ENCODE measurements at places on chromosomes 1 and 21.

GRCh38 chr1:64594446-64594845 is 124.5 kb downstream of the CACHD1 start:
- no peak for DNase-seq

DNA sequence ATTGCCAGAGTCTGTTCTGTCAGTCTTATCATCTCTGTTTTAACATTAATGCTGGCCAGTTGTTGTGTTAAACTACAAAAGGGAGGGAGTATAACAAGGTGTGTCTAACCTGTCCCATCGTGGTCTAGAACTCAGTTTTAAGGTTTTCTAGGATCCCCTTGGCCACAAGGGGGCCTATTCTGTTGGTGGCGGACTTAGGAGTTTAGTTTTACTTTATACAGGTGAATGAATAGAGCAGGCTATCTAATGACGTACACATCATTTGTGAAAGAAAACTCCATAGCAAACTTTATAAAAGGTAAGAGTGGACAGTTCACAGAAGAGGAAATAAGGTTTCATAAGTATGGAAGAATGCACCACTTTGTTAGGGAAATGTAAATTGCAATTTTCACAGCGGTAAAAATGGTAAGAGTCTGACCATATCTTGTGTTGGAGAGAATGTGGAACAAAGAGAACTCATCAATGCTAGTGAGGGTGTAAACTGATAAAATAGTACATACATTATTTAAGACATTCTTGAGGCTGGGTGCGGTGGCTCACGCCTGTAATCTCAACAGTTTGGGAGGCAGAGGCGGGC is 2.5 kb upstream of the ATF6 start:
- DNase-seq = peak; percentile 42

DNA sequence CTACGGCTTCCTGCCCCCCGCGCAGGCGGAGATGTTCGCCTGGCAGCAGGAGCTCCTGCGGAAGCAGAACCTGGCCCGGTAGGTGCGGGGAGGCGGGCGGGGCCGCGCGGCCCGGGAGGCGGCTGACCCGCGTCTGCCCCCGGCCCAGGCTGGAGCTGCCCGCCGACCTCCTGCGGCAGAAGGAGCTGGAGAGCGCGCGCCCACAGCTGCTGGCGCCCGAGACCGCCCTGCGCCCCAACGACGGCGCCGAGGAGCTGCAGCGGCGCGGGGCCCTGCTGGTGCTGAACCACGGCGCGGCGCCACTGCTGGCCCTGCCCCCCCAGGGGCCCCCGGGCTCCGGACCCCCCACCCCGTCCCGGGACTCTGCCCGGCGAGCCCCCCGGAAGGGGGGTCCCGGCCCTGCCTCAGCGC is 16.6 kb downstream of the NOC2L start:
- DNase-seq = no peak

GRCh38 chr1:57910782-57911181 is 486.9 kb upstream of the DAB1 start:
- no peak for DNase-seq

DNA sequence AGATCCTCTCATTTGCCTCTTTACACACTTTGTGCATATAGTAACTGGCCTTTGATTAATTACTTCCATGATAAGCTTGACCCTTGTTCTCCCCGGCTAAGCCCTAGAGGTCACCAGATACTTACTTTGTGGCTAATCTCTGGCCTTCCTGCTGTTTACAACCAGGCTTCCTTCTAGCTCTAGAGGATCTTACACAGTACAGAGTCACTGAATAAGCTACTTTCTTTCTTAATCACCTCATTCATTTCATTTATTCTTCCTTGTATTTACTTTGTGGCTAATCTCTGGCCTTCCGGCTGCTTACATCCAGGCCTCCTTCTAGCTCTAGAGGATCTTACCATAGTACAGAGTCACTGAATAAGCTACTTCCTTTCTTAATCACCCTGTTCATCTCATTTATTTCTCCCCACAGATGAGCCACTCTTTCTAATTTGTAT is 144.3 kb upstream of the C1orf21 start:
- DNase-seq = no peak

DNA sequence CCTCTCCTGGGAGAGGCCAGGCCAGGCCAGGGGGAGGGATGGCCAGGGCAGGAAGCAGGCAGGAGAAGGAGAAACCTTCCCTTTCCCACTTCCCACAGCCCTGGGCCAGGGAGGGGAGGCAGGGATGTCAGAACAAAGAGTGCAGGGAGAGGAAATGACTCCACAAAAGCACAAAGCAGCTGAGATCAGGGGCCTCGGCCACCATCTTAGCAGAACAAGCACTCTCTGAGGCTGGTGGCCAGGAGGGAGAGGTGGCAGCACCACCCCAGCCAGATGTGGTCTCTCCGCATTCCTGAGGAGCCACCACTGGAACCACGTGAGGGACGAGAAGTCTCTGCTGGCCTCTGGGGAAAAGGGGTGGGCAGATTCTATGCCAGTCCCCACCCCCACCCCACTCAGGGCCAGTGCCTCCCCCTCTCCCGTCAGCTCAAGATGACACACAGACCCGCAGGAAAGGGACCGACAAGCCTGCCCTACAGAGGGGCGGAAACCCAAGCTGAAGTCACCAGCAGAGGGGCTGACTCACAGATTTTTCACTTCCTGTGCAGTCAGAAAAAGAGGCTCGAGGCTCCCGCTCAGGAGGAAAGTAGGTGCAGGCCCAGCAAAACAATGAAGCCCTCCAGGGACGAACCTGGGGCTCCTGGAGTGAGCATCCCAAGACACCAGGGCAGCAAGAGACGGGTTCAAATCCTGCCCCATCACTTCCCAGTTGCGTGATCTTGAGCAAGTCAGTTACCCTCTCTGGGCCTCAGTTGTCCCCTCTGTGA is 24.1 kb upstream of the ALDH4A1 start:
- DNase-seq = peak; percentile 88

DNA sequence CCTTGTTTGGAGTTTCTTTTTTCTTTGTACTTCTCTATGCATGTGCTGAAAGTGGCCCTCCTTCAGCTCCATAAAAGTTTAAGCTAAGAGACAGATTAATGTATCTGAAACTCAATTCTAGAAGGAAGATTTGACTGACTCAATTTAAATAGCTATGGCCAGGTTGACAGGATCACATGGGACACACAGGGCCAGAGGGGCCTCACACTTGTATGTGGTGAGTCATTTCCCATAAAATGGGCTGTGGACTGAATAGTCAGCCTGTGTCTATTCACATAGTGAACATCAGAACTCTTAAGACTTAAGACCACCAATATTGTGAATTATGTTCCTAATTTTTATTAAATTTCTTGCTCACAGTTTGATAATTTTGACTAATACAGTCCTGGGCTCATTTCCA is 45.7 kb upstream of the DEPDC1 start:
- no peak for DNase-seq

- no peak for DNase-seq
These were observed 26.4 kb downstream of the COL6A2 start for GRCh38 chr21:46124083-46124925.

- no peak for DNase-seq
These were observed 42.8 kb downstream of the HS2ST1 start for GRCh38 chr1:86957221-86957620.

DNA sequence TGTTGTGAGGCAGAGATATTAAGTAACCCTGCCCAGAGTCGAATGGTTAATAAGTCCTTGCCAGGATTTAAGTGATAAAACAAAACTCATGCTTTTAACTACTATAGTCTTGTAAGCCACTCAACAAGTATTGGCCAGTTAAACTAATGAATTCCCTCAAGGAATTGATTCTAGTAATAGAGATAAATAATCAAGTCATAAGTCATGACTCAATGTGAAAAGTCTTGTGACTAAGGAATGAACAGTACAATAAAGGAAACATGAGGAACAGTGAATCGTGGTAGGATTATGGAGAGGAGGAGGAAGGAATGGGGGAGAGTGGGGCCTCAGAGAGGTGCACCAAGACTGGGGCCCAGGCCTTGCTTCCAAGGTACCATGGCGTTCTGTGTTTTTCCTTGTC is 104.7 kb downstream of the FGGY start:
- DNase-seq = no peak

DNA sequence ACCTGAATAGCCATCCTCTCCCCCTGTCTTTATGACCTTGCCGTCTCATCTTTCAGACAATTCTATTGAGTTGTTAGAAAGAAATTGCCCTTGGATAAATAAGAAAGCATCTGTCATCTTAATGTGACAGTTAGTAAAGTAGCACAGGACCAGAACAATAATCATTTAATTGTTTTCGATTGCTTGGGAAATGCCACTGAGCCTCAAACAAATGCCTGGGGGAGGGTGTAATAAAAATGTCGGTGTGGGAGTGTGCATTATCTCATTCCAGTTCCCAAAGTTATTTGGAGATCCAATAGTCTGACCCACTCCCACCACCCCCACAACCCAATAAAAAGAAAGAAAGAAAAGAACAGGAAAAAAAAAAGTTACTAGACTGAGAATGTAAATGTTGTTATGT is 509.3 kb upstream of the LRRC7 start:
- no peak for DNase-seq

- DNase-seq = no peak
These were observed 113.7 kb upstream of the PALMD start for GRCh38 chr1:99532276-99532580.

DNA sequence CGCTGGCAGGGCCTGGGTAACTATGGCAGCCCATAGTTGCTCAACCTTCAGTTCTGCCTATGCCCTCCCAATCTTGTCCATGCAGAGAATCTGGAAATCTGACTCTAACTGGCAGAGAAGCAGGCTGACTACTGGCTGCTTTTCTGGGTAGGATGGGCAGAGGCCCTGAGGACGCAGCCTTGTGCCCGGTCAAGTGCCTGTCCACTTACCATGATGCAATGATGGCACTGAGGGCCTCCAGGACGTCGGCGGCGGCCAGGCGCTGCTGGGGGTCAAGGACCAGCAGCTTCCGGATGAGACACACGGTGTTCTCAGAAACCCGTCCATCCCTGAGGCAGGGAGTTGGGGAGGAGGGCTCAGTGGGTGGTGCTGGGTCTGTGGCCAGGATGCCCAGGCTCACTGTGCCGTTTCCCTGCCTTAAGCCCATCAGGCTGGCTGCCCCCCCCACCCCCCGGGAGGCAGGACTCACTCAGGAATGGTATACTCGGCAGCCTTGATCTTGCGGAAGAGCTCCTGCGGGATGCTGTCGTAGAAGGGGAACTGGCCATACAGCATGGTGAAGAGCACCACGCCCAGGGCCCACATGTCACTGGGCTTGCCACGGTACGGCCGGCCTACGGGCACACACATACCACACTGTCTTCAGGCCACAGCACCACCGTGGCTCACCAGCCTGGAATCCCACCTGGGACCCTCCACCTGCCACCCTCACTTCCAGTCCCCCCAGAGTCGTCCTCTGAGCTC is 20.4 kb upstream of the EVA1B start:
- DNase-seq = no peak

DNA sequence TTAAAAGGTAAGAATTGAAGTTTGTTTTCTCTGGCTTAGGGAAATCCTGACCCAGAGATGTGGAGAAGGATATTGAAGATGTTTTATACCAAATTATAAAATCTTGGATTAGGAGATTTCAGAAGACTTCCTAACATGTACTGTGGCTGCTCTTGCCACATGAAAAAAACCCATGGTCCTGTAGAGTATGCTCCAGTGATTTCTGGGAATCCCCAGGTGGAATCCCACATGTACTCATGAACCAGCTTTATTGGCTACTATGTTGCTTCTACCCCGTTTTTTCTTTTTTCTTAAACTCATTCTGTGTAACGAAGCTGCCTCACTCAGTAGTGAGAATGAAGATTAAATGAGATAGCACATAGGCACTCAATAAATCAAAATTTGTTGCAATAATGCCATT is 132.7 kb upstream of the SGIP1 start:
- DNase-seq = no peak

DNA sequence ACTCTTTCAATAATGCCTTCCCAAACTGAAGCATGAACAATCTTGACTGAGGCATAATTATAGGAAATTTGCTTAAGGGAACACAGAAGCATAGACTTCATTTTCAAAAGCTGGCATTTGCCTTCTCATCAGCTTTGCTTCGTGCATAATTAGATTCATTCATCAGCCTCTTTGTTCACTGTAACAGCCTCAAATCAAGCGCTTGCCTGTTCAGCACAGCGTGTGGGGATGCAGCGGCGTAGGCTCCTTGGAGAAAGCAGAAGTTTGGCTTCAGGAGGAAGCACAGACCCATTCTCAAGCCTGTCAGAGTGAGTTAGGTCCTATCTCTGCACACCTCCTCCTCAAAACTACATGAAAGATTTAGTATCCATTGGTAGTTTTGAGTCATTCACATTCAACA is 246.4 kb upstream of the MAP1LC3C start:
- DNase-seq = no peak

GRCh38 chr1:218573925-218574324 is 228.8 kb downstream of the TGFB2 start:
- no peak for DNase-seq

DNA sequence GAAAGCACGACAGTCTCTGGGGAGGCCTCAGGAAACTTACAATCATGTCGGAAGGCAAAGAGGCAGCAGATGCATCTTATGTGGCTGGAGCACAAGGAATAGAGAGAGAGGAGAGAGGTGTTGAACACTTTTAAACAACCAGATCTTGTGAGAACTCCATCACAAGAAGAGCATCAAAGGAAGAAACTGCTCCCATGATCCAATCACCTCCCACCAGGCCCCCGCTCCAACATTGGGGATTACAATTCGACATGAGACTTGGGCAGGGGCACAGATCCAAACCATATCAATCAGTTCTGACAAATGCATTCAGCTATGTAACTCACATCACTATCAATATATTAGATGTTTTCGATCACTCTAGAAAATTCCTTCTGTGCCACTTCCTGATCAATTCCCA is 37.6 kb downstream of the ETS2 start:
- no peak for DNase-seq

DNA sequence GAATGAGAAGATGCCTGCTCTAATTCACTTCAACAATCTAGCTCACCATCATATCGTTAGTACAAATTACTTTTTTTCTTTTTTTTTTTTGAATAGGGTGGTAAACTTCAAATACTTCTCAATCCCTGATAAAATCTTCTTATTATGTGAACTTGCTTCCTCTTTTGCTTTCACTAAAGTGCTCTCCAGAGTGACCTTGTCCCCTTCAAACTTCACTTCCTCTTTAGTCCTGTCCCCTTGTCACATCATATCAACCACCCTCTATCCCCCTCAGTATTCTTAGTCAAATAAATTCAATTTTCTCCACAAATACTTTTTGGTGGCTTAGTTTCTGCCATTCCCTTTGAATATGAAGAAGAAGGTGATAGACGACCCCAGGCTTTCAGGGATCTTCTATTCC is 124.9 kb upstream of the PLXNA2 start:
- DNase-seq = no peak

DNA sequence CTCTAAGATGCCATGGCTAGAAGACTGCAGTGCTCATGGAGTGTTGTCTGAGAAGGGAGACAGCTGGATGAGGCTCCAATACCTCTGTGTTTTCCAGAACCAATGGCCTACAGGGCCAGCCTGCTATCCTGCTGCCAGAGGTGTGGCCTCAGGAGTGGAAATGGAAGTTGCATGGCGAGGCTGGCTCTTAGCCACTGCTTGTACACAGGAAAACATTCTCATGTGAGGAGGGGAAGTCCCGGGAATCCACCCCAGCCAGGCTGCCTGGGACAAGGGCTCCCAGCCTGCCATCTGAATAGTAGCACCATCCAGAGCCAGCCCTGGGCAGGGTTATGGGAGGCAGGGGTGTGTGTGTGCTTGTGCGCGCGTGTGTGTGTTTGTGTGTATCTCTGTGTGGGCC is 56.5 kb downstream of the SDC3 start:
- no peak for DNase-seq

- no peak for DNase-seq
These were observed 940 bp upstream of the USF1 start for GRCh38 chr1:161046605-161047228.

GRCh38 chr1:209593747-209594146 is 10.2 kb downstream of the CAMK1G start:
- no peak for DNase-seq

- DNase-seq = no peak
These were observed 15.2 kb downstream of the ZNF697 start for GRCh38 chr1:119632841-119633240.

All from Panc1 (cell line).